Esophagus muscularis mucosa (tissue), 4 donors: ENCODE measurements at places on chromosomes 16 and 17. TPM values are rescaled to one million over a fixed set of nuclear protein-coding genes. Genes with fewer than 3 reads are reported as not detected.

The GAST gene
- not detected for total RNA-seq

The CDRT4 gene
- 4.2 TPM for total RNA-seq

The JPH3 gene
- 2.2 TPM for total RNA-seq

DNA sequence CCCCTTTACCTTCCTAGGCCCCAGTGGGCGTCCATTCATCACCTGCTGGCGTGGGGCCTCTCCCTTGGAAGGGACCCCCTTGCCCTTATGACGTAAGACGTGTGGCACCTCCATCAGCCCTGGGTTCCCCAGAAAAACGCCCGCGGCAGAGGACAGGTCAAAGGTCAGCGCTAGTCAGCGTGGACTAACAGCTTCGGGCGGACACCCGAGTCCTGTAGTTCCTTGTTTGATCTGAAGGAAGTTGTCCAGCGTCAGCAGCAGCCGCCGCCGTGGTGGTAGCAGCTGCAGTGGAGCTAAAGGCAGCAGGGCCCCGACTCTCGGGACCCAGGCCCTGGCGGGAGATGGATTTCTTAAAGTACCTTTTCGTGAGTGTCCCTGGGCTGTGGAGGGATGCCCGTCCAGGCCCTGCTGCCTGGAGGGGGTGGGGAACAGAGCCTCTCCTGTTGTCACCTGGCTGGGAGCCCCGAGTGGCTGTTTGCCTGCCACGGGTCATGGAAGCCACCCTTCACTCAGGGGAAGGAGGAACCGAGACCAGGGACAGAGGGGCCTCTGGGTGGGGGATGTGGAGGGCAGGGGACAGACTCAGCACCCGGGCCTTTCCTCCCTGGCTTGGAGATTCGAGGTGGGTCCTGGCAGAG, 123.6 kb downstream of the OR1D5 start:
- no peak for DNase-seq

DNA sequence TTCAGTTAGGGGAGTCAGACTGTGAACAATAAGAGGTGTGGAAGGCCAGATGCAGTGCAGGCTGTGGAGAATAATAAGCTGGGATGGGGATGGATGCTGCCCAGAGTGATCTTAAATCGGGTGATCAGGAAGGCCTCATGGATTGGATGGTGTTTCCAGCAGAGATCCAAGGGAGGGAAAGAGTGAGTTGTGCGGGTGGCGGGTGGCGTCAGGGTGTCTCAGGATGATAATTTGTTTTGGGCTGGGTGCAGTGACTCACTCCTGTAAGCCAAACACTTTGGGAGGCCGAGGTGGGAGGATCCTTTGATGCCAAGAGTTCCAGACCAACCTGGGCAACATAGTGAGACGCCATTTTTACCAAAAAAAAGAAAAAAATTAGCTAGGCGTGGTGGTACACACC, 7.9 kb downstream of the CLUAP1 start:
- no peak for DNase-seq

DNA sequence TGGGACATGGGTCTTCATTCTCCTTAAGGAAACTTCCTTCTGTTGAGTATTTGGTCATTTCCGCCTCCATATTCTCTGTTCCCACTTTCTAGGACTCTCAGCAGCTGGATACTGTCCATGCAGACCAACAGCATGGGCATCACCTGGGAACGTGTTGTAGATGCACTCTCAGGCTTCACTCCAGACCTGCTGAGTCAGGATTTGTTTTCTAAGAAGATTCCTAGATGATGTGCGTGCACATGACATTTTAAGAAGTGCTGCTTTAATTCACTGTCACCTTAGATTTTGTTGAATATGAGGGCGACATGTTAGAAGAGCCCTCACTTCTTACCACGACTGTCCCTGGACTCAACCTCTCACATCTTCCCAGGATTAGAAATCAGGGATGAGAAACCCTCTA, 10.0 kb upstream of the SDK2 start:
- peak; percentile 45 for DNase-seq

DNA sequence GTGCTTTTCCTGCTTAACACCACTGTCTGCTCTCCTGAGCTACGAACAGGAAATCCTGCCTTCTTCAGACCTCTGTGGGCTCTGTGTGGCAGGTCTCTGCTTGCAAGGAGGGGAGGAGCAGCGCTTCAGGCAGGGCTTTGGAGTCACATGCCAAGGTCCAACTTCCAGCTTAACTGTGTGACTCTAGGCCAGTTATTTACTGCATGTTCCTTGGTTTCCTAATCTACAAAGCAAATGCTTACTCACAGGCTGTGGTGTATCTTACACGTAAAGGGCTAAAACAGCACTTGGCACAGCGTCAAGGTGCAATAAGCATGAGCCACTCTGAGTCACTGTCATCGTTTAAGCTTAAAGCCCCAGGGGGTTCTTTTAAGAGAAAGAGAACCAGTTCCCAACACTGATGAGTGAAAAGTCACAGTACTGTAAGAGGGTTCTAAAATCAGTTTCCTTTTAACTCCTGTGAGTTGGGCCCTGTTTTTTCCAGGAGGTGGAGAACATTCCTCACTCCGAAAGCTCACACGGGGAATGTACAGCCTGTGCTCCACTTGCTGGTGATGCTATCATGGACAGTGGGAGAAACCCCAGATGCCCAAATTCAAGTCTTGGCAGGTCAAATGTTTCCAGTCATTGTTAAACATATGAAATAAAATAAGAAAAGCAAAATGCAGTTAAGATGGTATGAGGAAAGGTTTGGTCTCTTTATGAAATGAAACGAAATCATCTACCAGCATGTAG, 54.1 kb upstream of the BCAR1 start:
- no peak for DNase-seq
